ENCODE measurements at places on chromosomes 1 and 21.

GRCh38 chr1:40951943-40952743 lies 27.4 kb upstream of the CTPS1 start:
- peak; percentile 80 for DNase-seq

GRCh38 chr1:38243106-38243505 lies 196.5 kb upstream of the POU3F1 start:
- peak; percentile 53 for DNase-seq

DNA sequence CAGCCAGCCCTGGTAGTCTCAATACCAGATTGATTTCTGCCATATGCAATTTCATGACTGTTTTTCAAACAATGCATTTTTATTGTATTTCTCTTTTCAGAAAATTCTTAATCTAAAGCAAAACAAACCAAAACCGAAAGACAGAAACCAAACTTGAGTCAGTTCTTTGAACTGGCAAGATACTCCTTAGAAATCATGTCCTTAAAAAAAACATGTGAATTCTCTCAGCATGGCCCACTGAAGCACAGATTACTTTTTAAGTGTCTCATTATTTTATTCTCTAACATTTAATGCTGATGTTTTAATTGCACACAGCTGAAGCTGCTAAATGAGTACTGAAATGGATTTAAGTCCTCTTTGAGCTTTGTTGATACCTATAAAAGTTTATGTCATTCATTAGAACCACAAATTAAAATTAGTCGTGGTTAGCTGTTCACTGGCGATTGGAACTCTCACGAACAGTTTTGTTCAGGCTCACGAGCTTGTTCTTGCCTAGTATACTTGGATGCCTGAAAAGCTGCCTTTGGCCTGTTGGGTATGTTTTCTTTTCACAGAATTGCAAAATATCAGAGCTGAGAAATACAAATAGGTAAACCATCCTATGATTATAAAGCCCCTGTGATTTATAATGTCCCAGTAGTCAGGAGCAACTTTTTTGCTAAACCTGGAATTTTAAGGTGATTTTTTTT lies 87.5 kb downstream of the CAMTA1 start:
- no peak for DNase-seq

DNA sequence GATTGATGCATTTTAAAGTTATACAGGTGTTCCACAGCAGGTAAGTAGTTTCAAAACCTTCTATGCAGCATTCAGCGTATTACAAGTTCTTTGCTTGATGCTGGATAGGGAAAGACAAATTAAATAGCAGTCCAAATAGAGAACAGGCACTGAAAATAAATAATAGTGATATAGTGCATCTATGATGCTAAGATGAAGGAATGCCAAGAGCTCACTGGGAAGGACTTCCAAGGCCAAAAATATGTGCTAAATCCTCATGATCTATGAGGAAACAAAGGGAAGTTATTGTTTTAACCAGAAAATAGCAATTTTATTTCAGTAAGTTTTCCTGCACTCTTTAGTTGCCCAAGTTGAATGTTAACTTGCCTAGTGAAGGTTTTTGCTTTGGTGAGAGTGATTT lies 127.8 kb upstream of the GREM2 start:
- no peak for DNase-seq

DNA sequence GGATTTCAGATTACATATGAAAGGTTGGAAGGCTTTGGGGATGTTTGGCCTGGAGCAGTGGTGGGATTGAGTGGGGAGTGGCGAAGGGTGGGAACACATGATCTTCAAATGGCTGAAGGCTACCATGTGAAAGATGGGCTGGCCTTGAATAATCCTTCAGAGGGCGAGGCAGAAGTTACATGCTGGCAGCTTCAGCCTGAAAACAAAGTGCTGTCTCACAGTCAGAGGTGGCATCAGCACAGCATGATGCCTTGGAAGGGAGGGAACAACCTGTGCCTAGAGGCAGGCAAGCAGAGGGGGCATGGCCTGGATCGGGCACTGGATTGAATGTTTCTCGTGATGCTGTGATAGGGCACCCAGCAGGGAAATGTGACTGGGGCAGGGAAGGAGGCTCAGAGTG lies 130.8 kb downstream of the BEND5 start:
- DNase-seq = no peak

DNA sequence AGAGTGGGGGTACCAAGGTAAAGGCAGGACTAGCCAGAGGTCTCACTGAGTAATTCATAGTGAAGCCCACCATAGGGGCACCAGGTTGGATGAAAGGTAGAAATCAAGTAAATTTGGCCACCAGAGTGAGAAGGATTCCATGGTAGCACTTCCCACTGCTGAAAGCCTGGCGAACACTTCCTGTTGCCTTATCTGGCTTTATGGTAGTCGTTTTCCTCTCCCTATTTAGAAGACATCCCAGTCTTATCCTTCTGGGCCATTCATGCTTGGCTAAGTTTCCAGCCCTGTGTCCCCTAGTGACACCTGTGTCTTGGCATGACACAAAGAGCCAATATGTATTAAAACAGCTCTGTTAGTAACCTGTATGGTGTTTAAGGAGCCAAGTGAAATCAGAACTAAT lies 74.3 kb upstream of the SIPA1L2 start:
- DNase-seq = no peak

DNA sequence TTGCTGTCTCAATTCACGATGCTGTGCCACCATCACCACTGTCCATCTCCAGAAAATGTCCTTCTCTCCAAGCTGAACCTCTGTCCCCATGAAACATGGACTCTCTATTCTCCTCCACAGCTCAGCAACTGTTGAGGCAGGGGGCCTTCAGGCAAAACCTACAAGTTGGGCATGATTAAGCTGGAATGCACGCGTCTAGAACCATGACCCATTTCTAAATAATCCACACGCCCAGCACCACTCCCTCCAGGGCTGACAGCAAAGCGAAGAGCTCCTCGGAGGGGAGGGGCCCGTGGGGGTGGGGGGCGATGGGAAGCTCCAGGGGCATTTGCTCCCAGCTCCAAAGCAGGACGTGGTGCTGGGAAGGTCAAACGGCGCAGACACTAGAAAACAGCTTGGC lies 3.3 kb upstream of the HES5 start:
- no peak for DNase-seq

DNA sequence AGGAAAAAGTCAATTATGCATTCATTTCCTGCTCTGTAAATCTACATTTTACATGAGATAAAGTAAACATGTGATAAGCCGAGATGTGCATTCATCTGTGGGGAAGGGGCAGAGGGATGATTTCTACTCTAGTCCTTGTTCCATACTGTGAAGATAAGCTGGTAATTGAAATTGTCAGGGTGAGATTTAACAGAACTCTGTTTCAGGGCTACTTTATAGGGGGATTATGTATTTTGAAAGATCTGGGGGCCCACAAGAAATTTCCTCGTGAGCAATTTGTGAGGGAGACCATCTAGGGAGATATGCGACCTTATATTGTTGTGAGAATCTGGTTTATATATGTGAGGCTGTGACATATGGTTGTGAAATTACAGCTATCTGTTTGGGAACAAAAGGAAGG lies 73.1 kb upstream of the KCNK1 start:
- no peak for DNase-seq

GRCh38 chr1:40849801-40850592 lies 12.2 kb downstream of the CITED4 start:
- DNase-seq = peak; percentile 80

DNA sequence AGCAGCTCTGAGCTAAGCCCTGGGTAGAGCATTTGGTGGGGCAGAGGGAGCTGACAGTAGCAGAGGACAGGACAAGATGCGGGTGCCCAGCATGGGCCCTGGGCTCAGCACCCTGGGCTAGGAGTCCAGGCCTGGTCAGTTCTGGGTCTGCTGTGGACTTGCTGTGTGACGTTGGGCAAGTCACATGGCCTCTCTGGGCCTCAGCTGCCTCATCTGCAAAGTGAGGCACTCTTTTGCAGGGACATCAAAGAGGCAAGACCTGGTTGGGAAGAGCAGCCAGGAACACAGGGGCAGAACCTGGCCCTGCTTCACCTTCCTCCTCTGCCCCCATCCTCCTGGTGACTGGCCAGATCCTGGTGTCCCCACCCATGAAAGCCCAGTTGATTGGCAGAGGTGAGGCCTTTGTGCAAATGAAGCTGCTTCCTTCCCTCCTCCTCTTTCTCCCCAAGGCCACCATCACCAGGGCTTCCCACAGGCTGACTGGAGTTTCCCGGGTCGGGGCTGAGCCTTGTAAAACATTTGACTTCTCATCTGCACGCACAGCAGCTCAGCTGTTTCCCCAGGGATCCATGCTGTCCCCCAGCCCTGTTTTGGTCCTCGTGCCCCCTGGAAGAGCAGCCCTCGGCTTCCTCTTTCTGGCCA lies 350.5 kb downstream of the MATN1 start:
- peak; percentile 32 for DNase-seq

- DNase-seq = no peak
These were observed 31.8 kb downstream of the ZNF644 start for GRCh38 chr1:90989990-90990389.

- DNase-seq = no peak
These were observed 71.1 kb upstream of the AKT3 start for GRCh38 chr1:243921111-243921510.

DNA sequence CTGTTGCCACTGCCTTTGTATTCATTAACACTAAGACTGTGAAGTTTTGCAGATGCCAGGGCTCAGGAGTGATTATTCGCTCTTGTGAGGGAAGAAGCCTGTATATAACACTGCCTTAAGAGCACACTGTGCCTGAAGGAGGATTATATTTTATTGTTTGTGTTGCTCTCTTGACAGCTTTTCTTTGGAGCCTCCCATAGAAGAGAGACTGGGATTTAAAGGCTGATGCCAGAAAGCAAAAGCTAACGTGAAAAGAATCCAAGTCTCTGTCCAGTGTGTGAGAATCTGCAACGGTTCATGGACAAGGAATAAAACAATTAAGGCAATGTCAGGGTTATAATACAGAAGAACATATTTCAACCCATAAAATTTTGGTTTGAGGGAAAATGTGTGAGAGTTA lies 316.8 kb downstream of the NFIA start:
- DNase-seq = no peak

- no peak for DNase-seq
These were observed 127.4 kb downstream of the HMCN1 start for GRCh38 chr1:185861630-185862029.

DNA sequence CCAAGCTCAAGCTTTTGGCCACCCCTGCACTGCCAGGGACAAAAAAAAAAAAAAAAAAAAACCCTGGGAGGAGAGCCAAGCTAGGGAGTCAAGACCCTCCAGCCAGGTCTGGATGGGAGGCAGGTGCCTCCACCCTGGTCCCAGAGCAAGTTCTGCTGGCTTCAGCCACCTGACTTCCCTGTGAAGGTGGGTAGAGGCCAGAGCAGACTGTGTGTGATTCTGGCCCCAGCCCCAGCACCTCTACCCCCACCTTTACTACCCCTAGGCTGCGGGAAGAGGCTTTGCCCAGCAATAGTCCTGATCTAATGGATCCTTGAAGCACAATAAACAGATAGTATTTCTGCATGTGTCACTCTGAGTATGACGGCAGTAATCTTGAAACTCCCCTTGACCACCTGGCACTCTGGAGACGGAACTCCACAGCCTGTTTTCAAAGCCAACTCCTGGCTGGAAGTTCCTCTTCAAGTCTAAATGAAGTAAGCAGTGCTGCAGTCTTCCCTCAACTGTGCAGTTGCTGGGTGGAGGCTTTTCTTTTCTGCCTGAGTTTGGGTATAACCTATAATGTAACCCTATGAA lies 9.8 kb downstream of the PDZK1IP1 start:
- DNase-seq = no peak

DNA sequence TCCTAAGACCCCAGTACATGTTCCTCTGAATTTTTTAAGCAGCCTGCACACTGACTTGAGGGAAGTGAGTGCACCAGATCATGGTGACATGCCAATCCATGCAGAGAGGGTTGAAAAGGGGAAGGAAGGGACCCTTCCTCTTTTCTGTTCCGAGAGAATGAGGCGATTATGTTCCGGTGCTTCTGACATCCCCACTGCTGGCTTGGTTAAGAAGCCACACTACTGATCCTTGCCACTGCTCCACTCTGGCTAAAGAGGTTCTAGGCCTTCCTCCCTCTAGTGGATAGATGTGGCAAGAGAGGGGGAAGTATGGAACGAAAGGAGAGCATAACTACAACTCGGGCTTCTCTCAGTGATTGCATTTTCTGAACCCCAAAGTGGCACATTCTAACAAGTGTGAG lies 1.8 kb upstream of the CYB5R1 start:
- peak; percentile 59 for DNase-seq

- no peak for DNase-seq
These were observed 31.9 kb downstream of the FCRL5 start for GRCh38 chr1:157520386-157520935.

- no peak for DNase-seq
These were observed at the start of gene SLAMF9 for GRCh38 chr1:159953536-159954515. TSS of gene SLAMF9 (minus strand) at chr1:159954237. CDS start at chr1:159954137, 100 bp downstream.

GRCh38 chr1:14513111-14513510 lies 85.4 kb upstream of the KAZN start:
- DNase-seq = no peak

- no peak for DNase-seq
These were observed 131.3 kb downstream of the NTPCR start for GRCh38 chr1:233081735-233082134.

GRCh38 chr21:33023574-33024200 lies 2.0 kb upstream of the OLIG2 start:
- DNase-seq = no peak

- no peak for DNase-seq
These were observed 24.6 kb downstream of the RNF223 start for GRCh38 chr1:1049318-1050165.
